Muscle of back (tissue), 13 donors: ENCODE measurements at places on chromosomes 13 and 19. TPM values are rescaled to one million over a fixed set of nuclear protein-coding genes. Genes with fewer than 3 reads are reported as not detected.

Gene KIR3DL2
- polyA plus RNA-seq, result not detected

DNA sequence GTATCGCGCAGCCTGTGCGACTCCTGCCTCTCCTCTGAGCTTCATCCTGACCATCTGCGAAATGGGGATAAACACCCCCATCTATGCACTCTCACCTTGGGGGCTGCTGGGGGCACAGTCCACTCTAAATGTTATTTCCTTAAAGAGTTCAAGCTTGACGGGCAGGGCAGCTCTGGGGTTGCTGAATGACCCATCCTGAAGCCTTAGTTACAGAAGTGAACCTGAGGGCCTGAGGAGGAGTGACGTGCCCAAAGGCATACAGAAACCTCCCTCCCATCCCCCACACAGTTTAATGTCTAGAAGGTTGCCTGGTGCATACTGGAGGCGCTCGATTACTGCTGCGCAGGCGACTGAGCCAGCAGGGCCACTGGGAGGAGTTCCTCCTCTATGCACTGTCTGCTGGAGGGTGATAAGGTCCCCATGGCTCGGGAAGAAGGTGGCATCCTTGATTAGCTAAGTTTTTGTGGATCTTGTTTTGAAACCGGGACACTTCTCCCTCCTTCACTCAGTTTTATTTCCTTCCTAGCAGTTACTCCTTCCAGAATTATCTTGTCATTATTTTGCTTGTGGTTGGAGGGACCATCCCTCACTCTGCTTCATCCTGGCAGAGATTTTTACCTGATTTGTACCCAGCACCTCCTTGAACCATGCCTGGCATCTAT lies 572 bp upstream of the FKBP8 start:
- DNase-seq, result no peak

GRCh38 chr13:44411841-44412240 lies 38.2 kb downstream of the SERP2 start:
- DNase-seq, result no peak

Gene SPINT2
- polyA plus RNA-seq, result 3.6 TPM

GRCh38 chr13:76189882-76190519 lies 553.9 kb downstream of the LMO7 start:
- DNase-seq, result no peak

- no peak for DNase-seq
Observed at GRCh38 chr13:98810746-98811145, 58.3 kb upstream of the SLC15A1 start.

Gene EDNRB
- 18.5 TPM for polyA plus RNA-seq

DNA sequence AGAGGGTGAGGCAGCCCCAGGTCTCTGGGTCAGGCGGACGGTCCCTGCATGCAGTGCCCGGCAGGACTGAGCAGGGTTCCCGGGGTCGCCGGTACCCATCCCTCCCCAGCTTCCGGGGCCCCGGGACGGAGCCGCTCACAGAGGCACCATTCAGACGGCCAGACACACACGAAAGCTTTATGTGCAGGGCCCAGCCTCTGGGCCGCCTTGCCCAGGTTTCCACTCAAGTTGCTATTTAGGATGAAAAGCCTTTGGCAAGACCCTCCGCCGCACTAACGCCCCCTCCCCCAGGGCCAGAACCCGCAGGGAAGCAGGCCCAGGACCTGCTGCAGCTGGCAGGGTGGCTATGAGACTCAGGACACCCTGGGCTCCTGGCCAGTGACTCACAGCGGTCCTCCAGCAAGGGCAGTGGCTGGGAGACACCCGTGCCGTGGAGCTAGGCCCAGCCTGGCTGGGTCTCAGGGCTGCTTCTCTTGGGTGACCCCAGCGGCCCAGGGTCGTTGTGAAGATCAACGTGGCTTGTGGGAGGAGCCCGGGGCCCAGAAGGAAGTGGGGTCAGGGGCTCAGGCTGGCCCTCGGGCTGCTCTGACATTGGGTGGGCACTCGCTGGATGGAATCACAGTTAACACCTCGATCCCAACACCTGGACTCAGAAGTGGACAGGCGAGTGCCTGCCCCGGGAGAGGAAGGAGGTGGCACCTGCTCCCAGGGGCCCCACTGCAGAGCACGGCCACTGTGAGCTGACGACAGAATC lies 4.8 kb downstream of the C19orf25 start:
- no peak for DNase-seq
